ENCODE measurements at places on chromosomes 1 and 21.

DNA sequence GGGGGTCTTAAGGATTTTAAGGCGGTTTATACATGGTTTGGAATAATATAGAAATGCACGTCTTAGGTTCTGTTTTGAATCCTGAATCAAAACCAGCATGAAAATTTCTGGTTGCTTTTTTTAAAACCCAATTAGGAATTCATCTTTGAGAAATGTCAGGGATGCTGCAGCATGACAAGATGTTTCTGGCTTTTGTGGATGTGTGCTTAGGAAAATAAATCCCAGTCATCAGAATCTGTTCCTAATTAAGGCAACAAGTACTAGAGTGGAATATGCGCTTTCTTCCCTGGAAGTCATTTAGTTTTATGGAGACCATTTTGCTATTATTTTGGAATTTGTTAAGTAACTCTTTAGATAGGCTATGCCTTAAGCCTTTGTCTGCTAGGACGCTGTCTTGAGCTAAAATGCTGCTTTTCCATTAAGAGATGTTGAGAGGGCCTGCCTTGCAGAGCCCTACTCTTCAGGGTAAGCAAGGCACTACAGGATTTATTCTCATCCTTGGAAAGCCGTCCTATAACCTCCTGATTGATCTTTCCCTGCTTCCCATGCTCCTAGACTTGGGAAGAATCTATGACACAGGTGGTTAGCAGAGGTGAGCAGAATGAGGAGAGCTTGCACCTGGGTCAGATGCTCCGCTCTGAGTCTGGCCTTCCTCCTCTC lies 332.8 kb downstream of the DISC1 start:
- DNase-seq = no peak

GRCh38 chr1:27633640-27634176 lies 1.3 kb downstream of the FGR start:
- DNase-seq = no peak

GRCh38 chr1:15696956-15697521 lies 12.9 kb downstream of the PLEKHM2 start:
- DNase-seq = no peak

DNA sequence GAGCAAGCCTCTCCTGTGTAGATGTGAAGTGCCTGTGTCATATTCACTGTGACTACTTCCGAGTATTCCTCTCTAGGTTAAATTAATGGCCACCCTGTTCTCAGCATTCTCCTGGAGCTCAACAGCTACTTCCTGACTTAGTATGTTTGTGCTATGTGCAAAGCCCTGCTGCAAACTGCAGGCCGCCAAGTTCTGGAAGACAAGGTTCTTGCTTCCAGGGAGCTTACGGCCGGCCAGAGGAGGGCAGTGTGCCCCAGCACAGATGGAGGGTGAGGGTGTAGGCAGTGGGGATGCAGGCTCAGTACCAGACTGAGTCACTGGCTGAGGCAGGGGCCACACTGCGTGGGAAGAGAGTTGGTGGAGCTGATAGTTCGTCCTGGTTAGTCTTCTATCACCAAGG lies 43.2 kb downstream of the ELK4 start:
- no peak for DNase-seq

- no peak for DNase-seq
These were observed 291.8 kb downstream of the DISC1 start for GRCh38 chr1:231918239-231919015.

DNA sequence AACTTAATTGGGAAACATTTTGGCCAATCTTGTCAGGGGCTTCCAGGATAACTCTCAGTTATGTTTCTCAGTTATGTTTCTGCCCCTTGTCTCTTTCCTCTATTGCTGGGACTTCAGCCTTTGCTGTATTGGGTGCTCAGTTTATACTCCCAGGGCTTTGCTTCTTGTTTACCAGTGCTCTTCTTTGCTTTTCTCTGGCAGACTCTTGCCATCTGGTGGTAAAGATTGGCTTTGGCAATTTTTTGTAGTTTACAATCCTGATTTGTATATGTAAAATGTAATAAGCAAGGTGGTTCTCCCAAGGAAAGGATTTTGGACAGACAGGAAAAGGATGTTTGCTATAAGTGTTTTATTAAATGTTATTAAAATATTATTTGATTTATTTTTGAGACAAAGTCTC lies 37.9 kb downstream of the FABP3 start:
- DNase-seq = no peak

DNA sequence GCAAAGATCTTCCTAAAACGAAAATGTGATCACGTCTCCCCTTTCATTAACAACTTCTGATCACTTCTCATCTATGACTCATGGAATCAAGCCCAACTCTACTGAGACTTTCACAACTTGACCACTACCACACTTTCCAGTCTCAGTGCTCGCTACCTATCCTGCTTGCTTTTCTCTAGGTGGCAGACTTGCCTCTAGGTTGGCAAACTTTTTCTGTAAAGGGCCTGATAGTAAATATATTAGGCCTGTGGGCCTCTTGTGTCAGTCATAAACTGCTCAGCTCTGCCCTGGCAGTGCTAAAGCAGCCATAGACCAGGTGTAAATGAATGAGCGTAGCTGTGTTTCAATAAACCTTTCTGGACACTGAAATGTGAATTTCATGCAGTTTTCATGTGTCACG lies 21.5 kb upstream of the HMGB4 start:
- DNase-seq = no peak

GRCh38 chr21:19853709-19854575 lies 1144.3 kb upstream of the NCAM2 start:
- no peak for DNase-seq

GRCh38 chr1:84985365-84985764 lies 11.5 kb downstream of the MCOLN2 start:
- no peak for DNase-seq

DNA sequence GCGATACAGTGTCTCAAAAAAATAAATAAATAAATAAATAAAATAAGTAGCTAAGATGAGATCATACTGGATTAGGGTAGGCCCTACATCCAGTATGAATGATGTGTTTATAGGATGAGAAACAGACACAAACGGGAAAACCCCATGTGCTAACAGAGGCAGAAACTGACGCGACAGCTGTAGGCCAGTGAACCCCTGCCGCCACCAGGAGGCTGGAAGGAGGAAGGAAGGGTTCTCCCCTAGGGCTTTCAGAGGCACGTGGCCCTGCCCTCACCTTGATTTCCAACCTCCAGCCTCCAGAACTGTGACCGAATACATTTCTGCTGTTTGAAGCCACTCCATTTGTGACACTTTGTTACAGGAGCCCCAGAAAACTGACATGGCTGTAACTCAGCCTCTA lies 38.5 kb downstream of the CHD5 start:
- DNase-seq = no peak

- DNase-seq = no peak
These were observed 7.7 kb upstream of the CDC42 start for GRCh38 chr1:22044690-22045420.

GRCh38 chr1:43832255-43832654 lies 101.3 kb upstream of the ARTN start:
- no peak for DNase-seq

DNA sequence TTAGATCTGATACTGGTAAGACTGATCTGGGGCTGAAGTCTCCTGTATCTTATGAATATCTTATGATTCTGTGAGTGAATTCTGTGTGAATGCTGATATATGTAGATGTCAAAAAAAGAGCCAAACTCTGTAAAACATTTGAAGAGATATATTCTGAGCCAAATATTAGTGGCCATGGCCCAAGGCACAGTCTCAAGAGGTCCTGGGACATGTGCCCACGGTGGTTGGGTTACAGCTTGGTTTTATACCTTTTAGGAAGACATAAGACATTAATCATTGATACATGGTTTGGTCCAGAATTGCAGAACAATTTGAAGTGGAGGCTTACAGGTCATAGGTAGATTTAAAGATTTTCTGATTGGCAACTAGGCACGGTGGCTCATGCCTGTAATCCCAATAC lies 118.3 kb downstream of the KCNK1 start:
- DNase-seq = no peak

DNA sequence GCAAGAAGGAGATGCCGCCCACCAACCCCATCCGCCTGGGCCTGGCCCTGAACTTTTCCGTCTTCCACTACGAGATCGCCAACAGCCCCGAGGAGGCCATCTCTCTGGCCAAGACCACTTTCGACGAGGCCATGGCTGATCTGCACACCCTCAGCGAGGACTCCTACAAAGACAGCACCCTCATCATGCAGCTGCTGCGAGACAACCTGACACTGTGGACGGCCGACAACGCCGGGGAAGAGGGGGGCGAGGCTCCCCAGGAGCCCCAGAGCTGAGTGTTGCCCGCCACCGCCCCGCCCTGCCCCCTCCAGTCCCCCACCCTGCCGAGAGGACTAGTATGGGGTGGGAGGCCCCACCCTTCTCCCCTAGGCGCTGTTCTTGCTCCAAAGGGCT lies 732 bp downstream of the SFN start:
- DNase-seq = no peak

Data from NCI-H1048 (cell line).